ENCODE measurements at places on chromosomes 4 and X.

DNA sequence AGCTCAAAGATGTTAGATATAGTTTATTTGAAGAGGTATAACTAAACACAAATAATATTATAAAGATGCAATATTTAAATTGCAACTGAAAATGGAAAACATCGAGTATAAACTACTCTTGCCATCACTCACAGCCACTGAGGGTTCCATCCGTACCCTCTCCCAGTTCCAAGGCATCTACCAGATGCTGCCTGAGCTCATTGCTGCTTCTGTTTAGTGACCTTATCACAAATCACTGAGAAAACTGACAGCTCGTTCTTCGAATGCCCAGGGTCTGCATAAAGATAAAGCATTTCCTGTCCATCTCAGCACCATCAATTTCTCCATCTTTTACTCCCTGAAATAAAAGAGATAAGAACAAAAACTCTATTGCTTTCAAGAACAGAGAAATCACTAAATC, 391.7 kb upstream of the NWD2 start:
- DNase-seq, result no peak

DNA sequence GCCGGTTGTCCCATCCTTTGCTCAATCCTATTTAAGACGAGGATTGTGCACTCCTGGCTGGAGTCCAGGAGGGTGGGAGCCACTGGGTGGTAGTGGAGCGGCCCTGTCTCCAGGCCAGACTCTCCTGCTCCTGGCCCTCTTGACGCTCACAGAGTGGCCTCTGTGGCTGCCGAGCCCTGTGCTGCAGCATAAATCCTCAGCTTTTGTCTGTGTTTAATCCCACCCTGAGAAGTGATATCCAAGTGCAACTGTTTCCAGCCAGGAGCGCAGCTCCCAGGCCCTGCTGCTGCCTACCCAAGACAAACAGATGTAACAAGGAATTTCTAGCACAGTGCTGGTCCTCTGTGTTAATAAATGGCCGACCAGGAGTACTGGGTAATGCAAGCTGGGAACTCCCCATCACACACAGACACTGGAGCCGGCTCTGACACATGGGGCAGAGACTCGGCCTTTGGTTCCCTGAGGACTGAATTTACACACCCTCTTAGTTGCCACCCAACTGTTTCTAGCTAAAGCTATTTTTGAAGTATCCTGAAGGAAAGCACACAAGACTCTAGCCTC, 85.3 kb downstream of the GATB start:
- no peak for DNase-seq

- DNase-seq, result no peak
These were observed 1722.9 kb upstream of the PCDH10 start for GRCh38 chr4:131426023-131426758.

- DNase-seq, result no peak
These were observed 756.5 kb upstream of the AGA start for GRCh38 chr4:178198691-178199090.

DNA sequence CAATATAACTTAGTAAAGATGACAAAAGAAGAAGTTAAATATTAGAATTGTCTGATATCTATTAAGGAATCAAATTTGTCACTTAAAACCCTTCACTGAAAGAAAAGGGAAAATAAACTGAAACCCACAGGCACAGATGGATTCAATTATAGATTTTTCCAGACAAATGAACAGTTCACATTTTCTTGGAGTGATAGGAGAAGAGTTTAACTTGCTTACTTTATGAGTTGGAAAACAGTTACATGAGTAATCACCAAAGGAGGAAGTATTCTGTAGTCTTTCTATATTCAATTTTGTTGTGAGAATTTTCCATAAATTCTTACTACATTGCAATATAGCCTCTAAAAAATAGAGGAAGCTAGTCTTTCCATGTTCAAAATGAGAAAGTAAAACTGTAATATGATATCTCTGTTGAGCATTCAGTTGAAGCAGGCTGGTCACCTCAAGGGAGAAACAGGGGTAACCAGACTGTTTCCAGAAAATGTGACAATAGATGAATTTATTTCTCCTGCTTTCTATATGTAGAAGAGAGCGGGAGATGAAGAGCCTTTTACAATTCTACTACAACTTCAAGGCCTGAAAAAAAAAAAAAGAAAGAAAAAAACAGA, 330.3 kb upstream of the EPHA5 start:
- no peak for DNase-seq

- no peak for DNase-seq
These were observed 64.6 kb upstream of the TAPT1 start for GRCh38 chr4:16290681-16291420.

GRCh38 chr4:75099321-75099720, 166.4 kb downstream of the PARM1 start:
- DNase-seq, result no peak

- no peak for DNase-seq
These were observed 13.1 kb downstream of the TCEAL7 start for GRCh38 chrX:103343105-103343504.

DNA sequence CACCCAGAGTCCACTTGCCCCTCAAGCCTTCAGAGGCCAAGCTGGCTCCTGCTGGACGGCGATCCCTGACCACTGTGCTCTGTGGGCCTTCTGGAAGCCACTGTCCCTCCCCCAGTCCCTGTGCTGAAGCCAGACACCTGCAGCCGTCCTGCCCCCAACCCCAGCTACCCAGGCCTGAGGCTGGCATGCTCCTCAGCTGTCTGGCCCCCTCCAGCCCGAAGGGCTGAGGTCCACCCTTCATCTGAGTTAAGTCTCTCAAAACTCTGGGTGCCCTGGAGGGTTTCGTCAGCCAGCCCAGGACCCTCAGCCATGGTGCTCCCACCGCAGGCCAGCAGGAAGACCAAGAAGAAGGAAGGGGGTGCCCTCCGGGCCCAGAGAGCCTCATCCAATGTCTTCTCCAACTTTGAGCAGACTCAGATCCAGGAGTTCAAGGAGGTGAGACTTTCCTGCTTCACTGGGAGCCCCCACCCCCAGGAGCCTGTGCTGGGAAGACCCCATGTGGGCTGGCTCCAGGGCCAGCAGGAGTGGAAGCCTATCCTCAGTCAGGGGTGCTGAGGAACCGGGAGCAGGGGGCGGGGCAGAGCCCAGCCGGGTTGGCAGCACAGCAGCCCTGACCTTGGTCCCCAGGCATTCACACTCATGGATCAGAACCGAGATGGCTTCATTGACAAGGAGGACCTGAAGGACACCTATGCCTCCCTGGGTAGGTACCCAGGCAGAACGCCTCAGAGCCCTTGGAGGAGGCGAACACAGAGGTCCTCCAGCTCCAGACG, 4.2 kb downstream of the MYL5 start:
- no peak for DNase-seq

DNA sequence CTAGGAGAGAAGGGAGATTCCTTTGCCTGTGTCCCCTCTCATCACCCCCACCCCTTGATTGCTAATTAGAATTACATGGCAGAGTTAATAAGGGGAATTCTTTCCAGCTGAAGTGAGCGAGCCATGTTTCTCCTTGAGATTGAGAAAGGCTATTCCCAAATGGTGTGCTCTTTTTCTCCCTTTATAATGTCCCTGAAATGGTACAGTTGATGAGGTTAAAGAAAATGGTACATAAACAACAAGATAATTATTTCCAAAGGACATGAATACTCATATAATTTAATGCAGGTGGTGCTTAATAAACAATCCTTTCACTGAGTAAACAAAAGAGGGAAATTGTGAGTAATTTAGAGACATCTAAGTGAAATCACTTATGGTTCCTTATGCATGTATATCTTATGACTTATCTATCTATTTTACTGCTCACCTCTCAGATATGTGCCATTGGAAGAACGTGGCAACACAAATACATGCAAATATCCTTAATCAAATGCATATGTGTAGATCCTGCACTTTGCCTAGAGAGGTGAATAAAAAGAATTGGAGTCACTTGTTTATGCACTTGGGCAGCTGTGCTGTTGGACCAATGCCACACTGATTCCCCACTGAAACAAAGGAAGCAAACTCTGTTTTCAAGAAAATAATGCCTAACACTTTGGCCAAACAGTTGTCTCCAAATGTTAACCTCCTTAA, 106.6 kb upstream of the WDR44 start:
- DNase-seq, result no peak
